Pulmonary artery endothelial cell (primary cell): ENCODE measurements at places on chromosomes 3 and 15.
A peak's percentile ranks its signal among the peaks of the same experiment; 100 is the strongest.

GRCh38 chr15:70664494-70664893 is 98.9 kb downstream of the UACA start:
- no peak for DNase-seq

DNA sequence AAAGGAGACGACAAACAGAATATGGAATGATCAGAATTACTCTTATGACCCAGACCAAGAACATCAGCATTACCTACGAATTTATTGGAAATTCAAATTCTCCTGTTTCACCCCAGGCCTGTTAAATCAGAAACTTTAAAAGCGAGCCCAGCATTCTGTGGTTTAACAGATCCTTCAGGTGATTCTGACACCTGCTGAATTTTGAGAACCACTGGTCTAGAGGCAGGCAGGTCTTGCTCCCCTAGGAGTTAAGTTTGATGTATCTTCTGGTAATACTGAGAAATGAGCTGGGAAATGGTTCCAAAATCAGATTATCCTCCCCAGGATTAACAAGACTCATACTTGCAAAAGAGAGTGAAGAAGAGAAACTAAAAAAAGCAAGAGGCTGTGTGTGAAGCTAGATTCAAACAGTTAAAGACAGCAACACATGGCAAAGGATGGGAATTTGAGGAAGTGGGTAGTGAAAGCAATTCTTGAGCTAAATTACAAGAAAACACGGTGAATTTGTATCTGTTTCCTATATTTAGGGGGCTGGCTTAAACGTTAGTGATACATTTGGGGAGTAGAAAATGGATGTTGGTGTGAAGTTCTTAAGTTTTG is 66.0 kb downstream of the FLNB start:
- DNase-seq = no peak

DNA sequence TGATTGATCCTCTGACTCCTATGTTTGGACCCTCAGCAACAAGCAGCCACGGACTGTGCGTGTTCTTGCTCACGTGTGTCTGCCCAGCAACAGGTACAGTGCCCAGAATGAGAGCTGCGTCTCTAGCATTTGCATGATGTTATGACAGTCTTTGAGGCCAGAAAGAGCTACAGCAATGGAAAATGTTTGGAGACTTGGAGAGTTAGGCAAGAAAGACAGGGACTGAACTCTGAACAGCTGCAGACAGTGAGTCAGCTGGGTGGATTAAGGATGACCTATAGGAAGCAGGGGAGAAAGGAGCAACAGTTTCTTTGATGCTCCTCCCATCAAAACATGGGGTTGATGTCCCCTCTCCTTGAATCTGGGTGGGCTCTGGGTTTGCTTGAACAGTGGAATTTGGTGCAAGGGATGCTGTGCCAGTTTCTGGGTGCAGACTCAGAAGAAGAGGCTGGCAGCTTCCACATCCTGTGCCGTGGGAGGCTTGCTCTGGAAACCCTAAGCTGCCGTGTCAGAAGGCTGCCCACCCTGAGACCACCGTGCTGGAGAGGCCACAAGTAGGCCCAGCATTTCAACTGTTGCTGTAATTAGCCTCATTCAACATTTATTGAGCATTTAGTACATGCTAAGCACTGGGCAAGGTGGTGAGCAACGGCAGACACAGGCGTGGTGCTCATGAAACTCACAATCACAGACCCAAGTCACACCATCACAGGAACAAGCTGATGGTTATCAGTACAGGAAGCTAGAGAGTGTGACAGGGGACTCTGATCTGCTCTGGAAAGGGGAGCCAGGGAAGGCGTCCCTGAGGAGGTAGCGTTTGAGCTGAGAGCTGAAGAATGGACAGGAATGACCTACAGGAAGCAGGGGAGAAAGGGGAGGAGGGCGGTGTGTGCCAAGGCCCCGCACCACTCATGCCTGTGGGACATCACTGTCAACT is 21.7 kb downstream of the CCR9 start:
- no peak for DNase-seq

DNA sequence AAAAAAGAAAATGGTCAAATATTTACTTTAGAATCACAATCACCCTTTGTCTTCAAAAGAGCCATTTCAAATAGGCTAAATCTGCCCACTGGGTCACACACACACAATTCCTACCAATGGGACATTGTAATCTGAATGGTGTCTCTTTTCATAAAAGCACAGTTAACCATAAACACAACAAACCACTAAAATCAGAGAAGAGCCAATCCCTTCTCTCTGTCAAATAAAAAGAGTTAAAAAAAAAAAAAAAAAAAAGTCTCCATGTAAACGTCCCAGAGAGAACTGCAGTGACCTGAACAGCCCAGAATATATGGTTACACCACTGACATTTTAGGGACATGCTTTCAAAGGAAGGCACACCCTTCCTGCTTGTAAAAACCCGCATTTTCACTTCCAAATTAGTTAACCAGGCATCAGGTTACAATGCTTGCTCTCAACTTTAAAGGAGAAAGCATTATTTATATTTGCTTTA is 63.7 kb downstream of the PRICKLE2 start:
- DNase-seq = no peak

- DNase-seq = no peak
Measured at GRCh38 chr15:56248311-56248992, 4.8 kb upstream of the RFX7 start.

- DNase-seq = no peak
Measured at GRCh38 chr3:5634411-5634810, 446.9 kb downstream of the EDEM1 start.

DNA sequence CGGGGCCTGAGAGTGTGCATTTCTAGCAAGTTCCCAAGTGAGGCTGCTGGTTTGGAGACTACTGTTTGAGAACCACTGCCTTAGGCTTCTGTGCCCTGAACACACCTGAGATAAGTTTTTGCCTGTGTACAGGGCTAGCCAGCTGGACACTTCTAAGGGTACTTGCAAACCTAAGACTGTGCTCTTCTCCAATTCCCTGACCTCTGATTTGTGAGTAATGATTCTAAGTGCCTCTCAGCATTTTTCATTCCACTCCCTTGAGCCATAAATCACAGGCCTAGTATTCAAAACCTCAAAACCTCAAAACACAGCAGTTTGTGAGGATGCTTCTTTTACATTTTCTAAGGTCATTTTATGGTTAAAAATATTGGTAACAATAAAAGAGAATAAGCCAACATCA is 148.4 kb downstream of the CHST2 start:
- DNase-seq = no peak

DNA sequence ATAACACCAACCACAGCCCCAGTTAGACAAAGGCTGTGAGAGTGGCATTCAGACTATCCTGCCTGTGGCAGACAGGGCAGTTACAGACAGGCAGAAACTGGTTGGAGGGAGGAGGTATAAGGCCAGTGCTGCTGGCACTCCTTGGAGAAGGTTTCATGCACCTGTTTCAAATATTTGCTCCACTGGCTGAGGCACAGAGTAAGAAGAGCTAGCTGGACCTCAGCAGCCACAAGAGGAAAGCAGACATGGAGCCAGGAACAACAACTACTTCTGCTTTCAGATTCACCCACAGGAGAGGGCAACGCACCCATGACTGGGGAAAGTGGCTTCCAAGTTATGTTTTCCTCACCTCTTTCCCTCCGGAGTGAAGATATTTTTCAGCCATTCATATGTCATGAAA is 11.5 kb upstream of the PRKAR2A start:
- DNase-seq = no peak

GRCh38 chr3:62662677-62663076 is 212.5 kb downstream of the CADPS start:
- no peak for DNase-seq

DNA sequence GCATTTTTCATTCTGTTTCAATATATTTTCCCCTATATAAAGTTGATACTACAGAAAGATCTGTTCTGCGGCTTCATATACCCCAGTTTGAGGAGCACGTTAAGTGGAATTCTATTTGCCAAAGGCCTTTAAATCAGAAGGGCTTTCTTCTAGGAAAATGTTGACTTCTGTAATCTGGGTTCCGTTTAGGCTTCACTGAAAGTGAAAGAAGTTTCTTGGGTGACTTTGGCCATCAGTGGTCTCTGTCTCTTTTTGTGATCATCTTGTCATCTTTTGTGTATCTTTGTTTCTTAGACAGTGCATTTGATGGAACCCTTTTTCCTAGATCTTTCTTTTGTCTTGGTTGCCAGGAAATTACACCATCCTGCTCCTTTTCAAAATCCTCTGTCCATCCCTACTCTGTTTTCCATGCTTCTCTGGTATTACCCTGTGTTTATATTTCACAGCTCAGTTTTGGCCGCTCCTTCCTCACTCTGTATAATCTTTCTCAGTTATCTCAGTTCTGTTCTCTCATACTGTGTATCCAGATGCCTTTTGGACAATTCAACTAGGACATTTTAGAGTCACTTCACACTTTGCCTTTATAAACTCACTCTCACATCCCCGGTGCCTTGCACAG is 40.7 kb upstream of the MAP3K13 start:
- DNase-seq = no peak

DNA sequence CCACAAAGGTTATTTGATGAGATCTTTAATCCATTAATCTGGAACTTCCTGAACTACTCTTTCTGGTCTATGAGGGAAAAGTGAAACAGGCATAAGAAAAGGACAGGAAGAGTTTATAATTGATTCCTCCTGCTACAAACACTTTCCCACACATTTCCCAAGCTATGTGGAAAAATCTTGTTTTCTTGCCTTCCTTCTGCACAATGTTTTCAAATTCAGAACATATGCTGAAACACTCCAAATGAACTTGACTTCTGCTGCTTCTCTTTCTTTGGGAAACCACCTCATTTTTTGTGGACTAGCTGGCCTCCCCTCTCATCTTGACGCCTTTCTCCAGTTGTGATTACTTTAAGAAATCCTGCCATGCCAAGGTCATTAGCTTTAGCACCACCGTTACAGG is 100.7 kb upstream of the PTPRG start:
- no peak for DNase-seq

- no peak for DNase-seq
Measured at GRCh38 chr3:74613521-74614106, 845 bp downstream of the CNTN3 start.

- no peak for DNase-seq
Measured at GRCh38 chr3:144821583-144821982, 850.0 kb downstream of the DIPK2A start.

- no peak for DNase-seq
Measured at GRCh38 chr3:126152458-126152857, 27.9 kb downstream of the ALDH1L1 start.

DNA sequence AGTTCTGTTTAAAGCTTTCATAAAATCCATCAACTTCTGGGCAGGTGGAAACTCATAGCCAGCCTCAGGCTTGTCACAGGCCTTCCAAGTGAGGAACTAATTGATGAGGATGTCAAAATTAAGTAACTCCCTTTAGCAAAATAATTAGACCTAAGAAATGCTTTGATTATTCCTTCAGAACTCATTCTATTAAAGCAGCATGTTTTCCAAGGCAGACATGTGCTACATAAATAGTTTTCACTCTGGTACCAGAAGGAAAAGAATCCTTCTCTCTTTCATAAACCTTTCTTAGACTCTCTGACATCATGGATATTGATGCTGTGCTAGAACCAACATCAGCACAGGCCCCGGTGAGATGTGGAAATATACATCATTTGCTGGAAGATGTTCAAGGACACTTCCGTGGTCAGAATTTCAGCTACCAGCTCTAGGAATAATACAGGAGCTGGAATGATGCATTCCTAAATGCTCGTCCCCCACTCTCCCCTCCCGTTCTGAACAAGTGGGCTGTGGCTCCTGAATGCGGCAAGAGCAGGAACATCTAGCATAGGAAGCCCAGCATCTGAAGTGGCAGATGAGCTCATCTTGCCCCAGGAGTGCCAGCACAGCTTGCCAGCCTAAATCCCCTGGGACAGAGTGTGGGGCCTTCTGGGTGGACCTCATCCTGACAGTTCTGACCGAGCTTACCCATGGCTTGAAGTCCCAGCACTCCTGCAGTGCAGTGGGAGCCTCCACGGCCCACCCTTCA is 82.4 kb downstream of the WWTR1 start:
- no peak for DNase-seq

DNA sequence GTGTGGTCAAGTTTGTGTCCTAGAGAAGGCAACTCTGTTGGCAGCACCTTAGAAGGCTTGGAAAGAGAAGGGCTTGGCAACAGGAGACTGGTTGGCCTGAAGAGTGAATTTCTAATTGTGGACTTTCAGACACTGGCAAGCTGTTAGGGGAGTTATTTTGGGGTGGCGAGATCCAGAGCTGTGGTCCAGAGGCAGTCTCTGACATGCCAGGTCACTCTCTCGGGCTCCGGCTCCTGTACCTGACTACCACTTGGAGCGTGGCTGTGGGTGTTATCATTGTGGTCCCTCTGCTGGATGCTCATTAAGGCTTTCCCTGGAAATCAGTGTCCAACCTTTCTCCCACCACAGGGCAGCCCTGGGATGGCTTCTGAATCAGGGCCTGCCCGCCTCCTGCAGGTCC is 209.0 kb downstream of the SLCO3A1 start:
- no peak for DNase-seq

DNA sequence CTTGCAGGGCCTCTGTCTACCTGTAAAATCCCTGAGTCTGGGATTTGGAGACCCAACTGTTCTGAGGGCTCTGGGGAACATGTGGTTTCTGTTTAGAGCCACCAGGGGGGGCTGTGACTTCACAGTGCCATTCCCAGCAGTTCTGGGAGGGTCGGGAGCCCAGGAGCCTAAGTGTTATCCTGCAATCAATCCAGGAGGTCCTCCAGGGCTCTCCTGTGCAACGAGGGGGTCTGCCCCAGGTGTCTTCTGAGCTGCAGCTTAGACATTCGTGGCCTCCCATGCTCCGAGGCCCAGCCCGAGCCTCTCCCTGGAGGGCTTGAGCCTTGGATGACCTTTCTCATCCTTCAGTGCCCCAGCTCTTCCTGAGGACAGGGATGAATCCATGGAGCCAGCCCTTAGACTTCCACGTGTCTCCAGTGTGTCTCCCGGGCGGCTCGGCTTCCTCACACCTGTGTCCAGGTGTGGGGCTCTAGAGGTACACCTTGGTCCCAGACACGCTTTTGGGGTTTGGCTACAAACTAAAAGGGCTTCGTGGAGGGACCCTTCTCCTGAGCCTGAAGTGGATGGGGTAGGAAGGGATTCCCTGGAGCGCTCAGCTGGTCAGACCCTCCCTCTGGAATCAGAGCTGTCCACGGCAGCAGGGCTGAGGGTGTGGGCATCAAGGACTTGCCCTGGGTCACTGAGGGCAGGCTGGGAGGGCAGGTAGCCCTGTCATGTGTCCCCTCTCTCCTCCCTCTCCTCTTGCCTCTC is 20.3 kb upstream of the ABTB1 start:
- DNase-seq = no peak

DNA sequence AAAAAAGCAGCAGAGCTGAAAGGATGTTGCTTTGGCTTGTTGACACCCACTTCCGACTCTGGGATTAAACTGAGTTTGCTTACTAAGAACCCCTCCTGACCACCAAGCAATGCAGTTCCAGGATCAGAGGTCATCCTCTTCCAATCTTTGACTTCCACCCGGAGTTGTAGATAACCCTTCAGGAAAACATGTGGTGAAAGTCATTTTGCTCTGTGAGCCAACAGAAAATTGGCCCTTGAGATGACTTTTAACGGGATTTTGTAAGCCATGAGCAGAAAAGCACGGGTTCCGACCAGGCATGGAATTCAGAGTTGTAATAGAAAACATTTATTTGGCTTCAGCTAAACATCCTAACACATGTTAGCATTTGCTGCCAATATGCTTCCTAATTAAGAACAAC is 171.6 kb upstream of the NR2F2 start:
- DNase-seq = peak; percentile 83

GRCh38 chr3:174169736-174170135 is 689.4 kb upstream of the NAALADL2 start:
- no peak for DNase-seq
